ENCODE measurements at places on chromosomes 4 and X. TPM values are rescaled to one million over a fixed set of nuclear protein-coding genes. Genes with fewer than 3 reads are reported as not detected.

HEPH gene
- total RNA-seq: 0.65 TPM

PCDH7 gene
- total RNA-seq: 1.9 TPM

DNA sequence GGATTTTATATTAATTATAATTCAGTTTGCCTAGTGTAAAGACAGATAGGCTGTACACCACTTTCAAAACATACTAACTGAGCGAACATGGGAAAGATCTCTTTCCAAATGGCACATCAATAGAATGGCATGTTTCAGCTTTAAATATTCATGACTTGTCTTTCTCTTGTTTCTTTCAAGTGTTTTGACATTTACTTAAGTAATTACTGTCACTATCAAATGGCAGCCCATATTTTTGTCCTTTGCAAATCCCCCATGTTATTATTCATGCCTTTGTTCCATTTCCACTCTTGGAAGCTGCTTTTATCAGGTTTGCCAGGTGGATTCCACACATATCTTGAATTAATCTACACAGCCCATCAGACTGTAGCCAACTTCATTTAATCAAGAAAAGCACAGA is 89.2 kb upstream of the GLRA2 start:
- no peak for DNase-seq

IRF2 gene
- 22.5 TPM for total RNA-seq

BEX5 gene
- total RNA-seq: 1.0 TPM

DNA sequence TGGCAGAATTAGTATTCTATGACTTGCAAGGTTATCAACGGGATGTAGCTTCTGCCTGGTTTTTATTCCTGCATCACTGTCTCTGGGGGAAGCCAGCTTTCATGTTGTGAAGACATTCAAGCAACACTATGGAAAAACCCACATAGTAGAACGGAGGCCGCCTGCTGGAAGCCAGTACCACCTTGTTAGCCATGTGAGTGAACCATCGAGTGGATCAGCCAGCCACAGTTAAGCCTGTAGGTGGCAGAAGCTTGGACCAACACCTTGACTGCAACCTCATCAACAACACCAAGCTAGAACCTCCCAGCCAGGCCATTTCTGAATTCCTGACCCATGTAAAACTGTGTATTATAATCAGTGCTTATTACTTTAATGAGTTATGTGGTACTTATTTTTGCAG is 538.2 kb downstream of the KCNIP4 start:
- DNase-seq: no peak

LPAR4 gene
- total RNA-seq: 0.52 TPM

- DNase-seq: no peak
Observed at GRCh38 chr4:4791299-4792111, 68.0 kb upstream of the MSX1 start.

DNA sequence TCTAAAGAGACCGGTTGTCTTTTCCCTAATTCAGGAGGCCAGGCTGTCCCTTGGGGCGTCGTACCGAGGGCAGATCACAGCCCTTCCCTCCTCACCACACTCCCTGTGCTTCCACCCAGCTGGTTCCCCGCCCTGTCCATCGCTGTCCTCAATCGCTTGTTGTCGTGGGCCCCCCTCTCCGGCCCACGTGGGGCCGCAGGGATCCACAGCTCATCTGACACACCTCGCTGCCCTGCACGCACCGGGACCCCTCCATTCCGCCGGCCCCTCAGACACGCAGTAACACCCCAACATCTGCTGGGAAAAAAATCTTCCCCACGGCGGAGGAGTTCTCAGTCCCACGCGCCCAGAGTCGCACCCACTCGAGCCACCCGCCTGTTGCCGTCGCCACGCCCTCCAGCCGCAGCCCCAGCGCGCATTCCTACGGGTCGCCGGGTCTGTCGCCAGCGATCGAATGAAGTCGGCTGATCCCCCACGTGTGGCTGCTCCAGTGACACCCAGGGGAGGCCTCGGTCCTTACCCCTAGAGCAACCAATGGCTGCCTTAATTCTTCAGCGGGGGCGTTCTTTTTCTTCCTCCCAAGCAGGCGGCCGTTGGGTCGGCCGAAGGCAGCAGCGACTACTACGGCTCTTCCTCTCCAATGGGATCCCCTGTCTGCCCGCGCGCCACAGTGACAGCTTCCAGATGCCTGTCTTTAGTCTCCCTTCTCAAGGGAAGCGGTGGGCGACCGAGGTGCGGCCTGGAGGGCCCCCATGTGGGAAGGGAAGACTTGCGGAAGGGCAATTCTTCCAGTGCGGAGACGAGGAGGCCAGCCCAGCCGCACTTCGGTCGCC is 893 bp upstream of the SEPTIN11 start:
- DNase-seq: no peak

TCEAL9 gene
- 161 TPM for total RNA-seq

TRPC5OS gene
- not detected for total RNA-seq

DNA sequence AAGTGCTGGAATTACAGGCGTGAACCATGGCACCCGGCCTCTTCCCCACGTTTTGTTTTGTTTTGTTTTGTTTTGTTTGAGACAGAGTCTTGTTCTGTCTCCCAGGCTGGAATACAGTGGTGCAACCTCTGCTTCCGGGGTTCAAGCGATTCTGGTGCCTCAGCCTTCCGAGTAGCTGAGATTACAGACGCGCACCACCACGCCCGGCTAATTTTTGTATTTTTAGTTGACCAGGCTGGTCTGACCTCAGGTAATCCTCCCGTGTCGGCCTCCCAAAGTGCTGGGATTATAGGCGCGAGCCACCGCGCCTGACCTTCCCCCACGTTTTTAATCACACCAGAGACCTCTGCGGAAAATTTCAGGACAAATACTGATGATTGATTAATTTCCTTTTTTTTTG is 2.2 kb downstream of the ENOPH1 start:
- no peak for DNase-seq

DNA sequence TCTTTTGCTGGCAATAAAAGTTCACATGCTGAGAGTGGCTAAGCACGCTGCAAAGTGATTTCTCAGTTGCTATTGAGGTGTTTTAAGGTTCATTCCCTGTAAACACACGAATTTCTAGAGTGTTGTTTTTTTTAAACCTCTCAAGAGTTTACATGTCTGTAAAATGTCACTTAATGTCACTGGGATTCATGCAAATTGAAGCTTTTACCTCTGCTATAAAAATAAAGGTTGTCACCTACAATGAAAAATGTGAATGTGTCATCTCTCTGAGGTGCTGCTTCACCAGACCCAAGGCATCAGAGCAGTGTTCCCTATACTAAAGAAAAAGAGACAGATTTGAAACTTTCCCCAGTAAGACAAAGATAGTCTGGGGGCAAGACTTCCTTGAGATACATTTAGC is 127.0 kb downstream of the PPA2 start:
- no peak for DNase-seq

DNA sequence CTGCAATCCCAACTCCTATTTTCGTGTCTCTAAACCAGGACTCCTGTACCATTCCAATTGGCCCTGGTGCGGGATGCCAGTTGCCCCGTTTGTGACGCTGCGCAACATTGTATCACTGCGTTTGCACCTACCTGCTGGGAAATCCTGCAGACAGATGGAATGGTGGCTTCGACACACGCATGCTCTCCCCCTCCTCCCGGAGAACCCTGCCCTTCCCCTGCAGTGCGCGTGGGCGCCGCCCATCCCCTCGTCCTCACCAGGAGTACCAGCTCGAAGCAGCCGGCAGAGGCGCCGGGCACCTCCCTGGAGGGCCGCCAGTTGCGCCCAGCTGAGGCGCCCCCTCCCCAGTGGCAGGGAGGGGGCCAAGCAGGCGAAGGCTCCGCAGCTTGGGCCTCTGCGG is 1.4 kb downstream of the DGKK start:
- DNase-seq: no peak

- DNase-seq: no peak
Observed at GRCh38 chr4:158915683-158916241, 146.9 kb downstream of the FNIP2 start.

DNA sequence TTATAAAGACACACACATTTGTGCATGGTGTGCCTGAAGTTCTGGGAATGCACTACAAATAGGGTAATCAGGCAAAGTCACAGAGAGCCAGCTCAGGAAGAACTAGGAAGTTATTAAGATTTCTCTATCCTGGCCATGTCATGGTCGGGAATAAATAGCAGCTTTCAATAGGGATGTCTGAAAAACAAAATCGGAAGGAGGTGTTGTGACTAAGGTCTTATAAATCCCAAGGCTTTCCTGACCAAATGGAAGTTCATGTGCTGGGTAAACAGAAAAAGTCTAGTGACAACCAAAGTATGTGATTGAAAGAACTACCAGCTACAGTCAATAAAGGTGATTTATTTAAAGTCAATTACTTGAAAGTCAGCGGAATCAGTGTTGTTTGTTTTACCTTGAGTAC is 262.5 kb upstream of the HS3ST1 start:
- no peak for DNase-seq

SLC26A1 gene
- 0.35 TPM for total RNA-seq

DNA sequence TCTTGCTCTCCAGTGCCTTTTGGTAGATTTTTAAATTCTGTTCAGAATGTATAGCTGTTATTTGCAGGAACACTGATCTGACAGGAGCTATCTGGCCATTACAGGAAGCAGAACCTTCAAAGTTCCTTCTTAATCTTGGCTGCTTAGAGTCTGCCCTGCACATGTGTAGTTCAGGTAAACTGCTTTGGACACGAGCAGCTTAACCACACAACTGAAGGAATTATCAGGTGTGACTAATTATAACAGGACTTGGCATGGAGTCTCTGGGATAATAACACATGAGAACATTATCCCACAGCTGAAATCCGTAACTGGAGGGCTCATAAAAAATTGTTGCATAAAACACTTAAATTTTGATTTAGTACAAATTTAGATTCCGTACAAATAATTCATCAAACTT is 11.6 kb upstream of the ING2 start:
- no peak for DNase-seq

- DNase-seq: peak; percentile 18
Observed at GRCh38 chr4:58587856-58588255, 1477.7 kb upstream of the IGFBP7 start.

CYBB gene
- not detected for total RNA-seq

DNA sequence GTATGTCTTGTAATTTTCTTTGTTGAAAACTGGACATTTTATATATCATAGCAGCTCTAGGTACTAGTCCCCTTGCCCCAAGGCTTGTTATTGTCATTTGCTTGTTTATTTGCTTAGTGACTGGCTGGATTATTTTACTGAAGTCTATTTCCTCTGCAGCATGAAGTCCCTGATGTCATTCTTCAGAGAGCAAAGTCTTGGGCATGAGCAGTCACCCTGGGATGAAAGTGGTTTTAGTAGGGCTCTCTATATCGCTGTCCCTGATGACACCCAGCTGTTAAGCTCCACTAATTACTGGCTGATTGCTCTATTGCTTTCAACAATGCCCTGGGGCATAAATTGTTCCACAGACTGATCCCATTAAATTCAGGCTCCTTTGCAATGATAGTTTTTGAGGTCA is 113.5 kb upstream of the USP9X start:
- no peak for DNase-seq

DNA sequence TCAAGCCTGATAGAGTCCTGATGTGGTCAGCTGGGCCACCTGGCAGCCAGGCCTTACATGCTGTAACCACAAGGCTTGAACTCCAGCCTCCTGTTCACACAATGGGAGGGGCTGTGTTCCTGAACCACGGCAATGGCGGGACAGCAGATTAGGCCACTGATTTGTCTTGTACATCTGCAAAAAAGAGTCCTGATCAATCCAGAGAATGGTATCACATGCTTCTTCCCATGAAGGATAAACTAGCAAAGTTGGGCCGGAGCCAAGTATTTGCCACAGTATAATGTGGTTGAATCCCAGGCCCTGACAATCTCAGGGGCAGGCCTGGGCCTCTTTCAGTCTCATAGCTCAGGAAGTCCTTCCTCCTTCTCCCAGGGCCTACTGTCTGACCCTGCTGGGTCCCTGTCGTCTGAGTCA is 2182.5 kb upstream of the AGA start:
- DNase-seq: no peak

DNA sequence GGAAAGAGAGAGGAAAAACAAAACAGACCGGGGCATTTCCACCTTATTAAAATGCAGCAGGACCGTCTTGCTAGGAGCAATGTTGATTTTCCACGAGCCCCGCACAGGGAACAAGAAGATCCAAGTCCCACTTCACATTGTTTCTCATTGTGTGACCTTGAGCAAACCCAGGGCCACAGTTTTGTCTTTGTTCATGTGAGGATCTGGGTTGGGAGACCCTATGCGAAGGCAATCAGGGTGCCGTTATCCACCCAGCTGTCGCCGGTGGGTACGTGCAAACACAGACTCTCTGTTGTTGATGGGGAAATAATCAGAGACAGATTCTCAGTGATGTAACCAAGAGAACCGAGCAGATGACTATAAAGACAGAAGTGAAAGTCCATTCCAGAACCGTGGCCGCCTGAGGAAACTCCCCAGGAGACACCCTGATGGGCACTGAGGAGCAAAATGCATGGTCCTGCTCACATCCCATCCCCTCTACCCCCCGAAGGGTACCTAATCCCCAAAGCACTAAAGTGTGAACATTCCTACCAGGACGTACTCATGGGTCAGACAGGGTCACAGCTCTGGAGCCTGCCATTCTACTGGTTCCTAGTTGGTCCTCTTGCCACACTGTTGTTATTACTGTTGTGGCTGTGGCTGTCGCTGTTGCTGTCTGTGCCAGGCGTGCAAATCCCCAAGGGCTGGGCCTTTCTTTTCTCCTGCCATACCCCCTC is 102.7 kb upstream of the RBPJ start:
- DNase-seq: no peak

TRPC3 gene
- 0.06 TPM for total RNA-seq

GRCh38 chr4:58808817-58809216 is 1698.6 kb upstream of the IGFBP7 start:
- no peak for DNase-seq

GRCh38 chr4:151841107-151841506 is 80.3 kb upstream of the GATB start:
- no peak for DNase-seq

DNA sequence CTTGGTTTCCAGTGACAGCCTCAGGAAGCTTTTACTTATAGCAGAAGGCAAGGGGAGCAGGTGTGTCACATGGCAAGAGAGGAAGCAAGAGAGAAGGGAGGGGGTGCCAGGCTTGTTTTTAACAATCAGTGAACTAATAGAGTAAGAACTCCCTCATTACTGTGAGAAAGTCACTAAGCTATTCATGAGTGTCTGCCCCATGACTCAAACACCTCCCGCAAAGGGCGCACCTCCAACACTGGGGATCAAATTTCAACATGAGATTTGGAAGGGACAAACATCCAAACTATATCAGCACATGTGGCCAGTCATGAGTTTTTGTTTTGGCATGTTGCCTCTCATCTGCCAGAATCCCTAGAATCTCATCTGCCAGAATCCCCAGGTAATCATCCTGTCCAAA is 183.5 kb upstream of the C1QTNF7 start:
- no peak for DNase-seq

DNA sequence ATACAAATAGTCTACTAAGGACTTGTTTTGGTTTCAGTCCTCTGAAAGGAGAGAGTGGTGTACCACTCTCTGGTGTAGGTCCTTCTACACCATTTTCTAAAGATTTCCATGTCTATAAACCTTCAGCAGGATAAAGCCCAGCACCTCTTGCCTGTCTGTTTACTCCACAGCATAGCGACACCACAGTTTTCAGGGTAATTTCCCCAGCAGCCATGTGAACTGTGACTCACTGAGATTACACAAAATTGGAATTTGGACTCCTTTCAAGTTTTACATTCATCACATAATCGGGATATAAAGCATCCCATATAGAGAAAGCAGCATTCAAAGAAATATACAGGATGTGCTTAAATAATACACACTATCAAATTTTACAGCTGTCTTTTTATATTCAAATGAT is 229.6 kb downstream of the PRDM5 start:
- DNase-seq: peak; percentile 85

CT47A7 gene
- total RNA-seq: not detected

GRCh38 chr4:42167709-42168108 is 15.3 kb upstream of the BEND4 start:
- DNase-seq: no peak

GRCh38 chrX:140815868-140816267 is 106.3 kb downstream of the LINC00632 start:
- DNase-seq: no peak

All from epithelial cell of proximal tubule (primary cell).